ENCODE measurements at places on chromosomes 16 and 17. TPM values are rescaled to one million over a fixed set of nuclear protein-coding genes. Genes with fewer than 3 reads are reported as not detected.

- H3K4me1 ChIP-seq, result no peaks in the 10 kb centered on the region
- DNase-seq, result no peak
- H3K36me3 ChIP-seq, result no peaks in the 10 kb centered on the region
- H3K27ac ChIP-seq, result no peak overlapping the region
- H3K4me3 ChIP-seq, result peak overlapping the region; percentile 55
- H3K27me3 ChIP-seq, result no peaks in the 10 kb centered on the region
Measured at GRCh38 chr16:83953796-83954576, 946 bp downstream of the OSGIN1 start.

DNA sequence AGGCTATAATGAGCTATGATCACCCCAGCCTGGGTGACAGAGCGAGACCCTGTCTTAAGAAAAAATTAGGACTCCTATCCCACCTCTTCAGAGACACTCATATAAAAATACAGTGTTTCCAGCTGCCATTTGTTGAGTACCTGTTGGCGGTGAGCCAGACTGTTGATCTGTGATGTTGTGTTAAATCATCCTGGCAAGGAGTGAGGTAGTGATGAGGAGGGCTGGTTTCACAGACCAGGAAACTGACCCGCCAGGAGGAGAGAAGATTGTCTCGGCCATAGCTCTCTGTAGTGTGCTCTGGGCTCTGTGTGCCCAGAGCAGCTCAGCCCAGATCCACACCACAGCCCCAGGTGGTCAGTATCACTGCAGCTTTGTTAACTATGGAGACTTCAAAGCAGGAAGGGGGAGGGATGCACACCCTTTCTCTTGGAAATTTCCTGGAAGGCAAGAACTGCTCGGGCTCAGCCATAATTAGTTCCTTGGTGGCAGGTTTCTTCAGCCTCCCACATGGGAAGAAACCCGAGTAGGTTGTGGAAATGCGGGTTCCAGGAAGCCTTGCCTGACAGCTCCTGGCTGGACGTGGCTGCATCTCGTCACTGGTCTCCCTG lies 343.0 kb downstream of the SNX29 start:
- no peak overlapping the region for H3K27ac ChIP-seq
- peaks cover 5% of the 10 kb centered on the region for H3K4me1 ChIP-seq
- no peaks in the 10 kb centered on the region for H3K27me3 ChIP-seq
- no peaks in the 10 kb centered on the region for H3K36me3 ChIP-seq

Gene ENPP7
- not detected for total RNA-seq

Gene SYT17
- total RNA-seq, result 2.6 TPM

Measured in H9 (cell line).